Kidney epithelial cell (primary cell): ENCODE measurements at places on chromosomes 3 and 15. TPM values are rescaled to one million over a fixed set of nuclear protein-coding genes. Genes with fewer than 3 reads are reported as not detected.

DNA sequence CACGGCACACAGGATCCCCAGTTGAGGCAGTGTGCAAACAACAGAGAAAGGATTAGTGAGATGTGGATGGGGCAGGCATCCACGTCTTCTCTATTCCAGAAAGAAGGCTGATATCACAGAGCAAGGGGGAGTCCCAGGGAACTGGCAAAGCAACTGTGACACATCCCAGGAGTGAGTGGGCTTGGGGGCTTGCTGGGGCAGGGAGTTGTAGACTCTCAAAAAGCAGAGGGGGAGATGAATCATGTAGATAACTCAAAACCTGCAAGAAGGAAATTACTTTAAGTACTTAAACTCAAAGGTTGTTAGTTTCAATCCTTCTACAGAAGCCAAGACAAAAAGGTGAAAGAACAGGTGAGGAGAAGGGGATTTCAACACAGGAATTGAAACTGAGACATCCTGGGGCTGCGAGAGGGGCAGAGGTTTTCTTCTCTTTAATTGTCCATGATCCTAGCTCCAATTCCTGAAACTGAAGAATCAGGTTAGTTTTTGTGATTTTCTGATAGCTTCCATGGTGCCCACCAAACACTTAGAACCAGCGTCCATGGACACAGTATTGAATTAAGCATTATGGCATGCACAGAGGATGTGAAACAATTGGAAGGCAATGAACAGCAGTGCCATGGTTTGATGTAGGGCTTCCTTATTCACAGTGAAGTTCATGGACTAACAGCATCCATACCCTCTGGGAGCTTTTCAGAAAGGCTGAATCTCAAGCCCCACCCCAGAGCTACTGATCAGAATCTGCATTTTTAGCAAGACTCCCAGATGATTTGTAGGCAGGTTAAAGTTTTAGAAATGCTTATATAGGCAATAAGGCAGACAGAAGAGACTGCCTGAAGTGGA is 52.0 kb downstream of the CCR3 start:
- DNase-seq = no peak

GRCh38 chr15:72168131-72168807 is 29.3 kb downstream of the GRAMD2A start:
- no peak for DNase-seq

DNA sequence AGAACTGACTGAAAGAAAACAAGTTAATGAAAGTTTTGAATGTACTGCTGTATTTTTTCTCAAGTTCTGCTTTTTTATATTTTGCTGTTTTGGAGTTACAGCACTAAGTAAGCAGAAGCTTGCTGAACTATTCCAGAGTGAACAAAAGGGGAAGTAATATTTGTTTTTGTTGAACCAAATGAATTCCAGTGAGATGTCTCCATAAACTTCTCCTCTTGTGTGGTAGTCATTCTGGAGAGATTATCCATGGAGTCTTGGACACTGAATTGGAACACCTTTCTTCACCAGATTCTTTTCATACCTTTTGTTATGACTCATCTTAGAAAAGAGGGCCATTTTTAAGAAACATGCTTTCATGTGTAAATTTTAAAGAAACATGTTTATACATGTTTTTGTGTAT is 8.8 kb downstream of the ANKUB1 start:
- peak; percentile 43 for DNase-seq

DNA sequence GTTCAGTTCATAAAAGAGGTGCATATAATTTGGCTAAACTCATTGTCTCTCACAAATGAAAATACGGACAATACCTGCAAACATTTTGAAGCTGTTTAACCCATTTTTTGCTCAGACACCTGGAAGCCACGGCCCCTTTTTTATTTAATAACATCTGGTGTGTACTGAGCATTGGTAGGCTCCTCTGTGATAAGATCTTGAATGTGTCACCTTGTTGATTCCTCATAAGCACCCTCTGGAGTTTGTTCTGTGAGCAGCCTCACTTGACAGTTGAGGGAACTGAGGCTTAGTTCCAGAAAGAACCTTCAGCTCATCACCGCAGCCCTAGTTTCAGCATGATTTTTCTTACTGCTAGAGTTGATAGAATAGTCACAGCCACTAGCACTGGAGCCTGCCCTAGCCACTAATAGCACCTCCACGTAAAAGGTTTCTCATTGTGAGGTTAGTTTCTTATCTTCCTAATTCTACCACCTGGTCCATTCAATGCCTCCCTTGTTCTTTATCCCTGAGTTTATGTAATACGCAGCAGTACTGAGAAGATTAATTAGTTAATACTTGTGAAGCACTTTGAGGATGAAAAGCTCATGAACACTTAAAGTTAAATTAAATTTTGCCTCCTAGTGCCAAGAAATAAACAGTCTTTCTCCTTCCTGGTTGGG is 71.9 kb downstream of the ITPR1 start:
- DNase-seq = no peak

DNA sequence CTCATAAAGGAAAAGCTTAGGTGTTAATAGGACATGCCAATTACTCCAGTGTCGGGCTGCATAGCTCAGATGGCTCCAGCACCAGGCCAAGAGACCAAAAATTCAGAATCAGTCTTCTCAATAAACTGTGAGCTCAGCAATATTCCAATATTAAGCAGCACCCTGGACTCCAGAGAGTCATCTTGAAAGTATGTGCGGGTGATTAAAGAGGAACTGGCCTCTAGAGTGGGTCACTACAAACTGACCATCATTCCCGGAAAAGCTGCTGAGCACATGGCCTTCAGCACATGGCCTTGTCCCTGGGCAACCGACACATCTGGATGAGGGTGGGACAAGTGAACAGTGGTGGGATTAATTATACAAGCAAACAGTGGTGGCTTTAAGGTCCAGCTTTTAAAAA is 59.0 kb downstream of the MAGI1 start:
- no peak for DNase-seq

DNA sequence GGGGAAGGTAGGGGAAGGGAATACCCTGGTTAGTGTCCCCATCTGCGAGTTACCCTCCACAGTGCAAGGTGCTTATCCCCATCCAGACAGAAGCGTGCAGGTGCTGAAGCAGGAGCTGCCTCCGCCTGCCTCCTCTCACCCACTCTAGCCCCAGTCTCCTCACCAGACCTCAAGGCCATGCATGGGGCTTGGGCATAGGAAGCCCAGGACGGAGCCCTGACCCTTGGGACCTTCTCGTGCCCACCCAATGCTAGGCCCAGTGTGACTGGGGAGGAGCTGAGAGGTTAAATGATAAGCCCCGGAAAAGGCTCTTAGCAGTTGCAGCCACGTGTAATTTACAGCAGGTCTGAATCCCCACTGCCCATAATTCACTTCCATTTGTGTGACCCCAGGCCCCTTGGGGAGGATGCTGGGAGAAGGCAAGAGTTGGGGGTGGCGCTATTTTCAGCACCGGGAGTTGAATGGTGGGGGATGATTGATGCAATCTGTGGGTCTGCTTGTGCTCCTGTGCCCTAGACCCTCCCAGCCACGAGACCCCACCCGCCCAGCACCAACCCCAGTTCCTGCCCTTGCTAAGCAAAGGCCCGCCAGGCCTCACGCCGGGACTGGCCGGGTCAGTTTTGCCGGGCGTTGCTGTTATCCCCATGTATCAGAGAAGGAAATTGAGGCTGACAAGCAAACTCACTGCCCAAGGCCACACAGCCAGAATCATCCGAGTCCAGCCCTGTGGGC is 14.5 kb upstream of the PLXND1 start:
- no peak for DNase-seq

- no peak for DNase-seq
Observed at GRCh38 chr15:56674857-56675256, 58.5 kb downstream of the ZNF280D start.

DNA sequence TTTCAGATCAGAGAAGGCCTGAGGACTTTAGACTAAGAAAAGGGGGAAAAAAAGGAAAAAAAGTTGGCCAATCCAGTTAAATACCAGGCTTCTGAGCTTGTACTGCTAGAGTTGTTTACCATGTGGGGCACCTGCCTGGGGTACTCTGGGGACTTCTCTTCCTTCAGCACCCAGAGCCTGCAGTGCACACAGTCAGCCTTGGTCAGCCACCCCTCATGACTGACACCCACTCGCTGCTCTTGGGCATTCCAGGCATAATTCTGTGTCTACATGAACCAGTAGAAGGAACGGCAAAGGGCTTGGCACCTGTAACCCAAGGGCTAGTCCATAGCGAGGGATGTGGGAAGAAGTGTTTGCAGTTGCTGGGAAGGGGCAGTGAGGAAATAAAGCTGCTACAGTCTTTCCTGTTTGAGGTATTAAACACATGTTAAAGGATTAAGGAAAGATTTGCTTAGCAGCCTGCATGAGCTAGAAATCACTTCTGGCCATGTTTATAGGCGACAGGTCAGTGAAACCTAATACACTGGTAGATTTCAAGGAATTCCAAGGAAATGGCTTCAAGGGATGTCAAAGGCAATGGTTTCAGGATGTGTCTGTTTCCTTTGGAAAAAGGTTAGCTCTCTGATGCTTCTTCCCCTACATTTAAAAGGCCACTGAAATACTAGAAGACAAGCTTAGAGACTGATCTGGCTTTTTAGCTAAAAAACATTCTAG is 232.5 kb downstream of the CHST2 start:
- no peak for DNase-seq

- DNase-seq = no peak
Observed at GRCh38 chr15:78322243-78322642, 17.9 kb upstream of the CRABP1 start.

GRCh38 chr3:59143447-59143846 is 93.6 kb upstream of the CFAP20DC start:
- no peak for DNase-seq

DNA sequence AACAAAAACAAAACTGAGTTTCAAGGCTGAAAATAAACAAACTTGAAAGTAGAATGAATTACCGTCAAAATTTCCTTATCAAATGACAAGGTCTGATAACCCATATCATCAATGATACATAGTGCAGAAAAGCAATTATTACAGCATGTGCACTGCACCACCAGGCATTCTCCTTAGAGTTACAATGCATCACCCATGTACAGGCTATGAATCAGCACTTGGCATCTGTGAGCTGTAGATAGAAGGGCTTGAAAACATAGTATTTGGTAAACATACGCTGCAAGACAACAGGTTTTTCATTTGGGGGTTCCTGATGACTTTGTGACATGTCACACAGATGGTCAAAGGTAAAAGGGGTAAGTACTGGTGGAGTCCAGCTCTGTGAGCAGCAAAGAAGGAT is 265.1 kb downstream of the CTNNB1 start:
- no peak for DNase-seq

- DNase-seq = no peak
Observed at GRCh38 chr15:46654993-46655392, 1020.2 kb downstream of the SQOR start.

The MRPS11 gene
- total RNA-seq = 40.5 and 48.4 TPM in 2 replicates

The CLDN11 gene
- total RNA-seq = 2.5 and 2.7 TPM in 2 replicates

The PRR20G gene
- 0.75 TPM in 1 of 2 replicates, not detected in the other for total RNA-seq

The ARL14 gene
- total RNA-seq = 0.08 and 0.21 TPM in 2 replicates

The CD200R1 gene
- total RNA-seq = not detected in 2 replicates

The EFCAB12 gene
- total RNA-seq = not detected in 2 replicates
